Central memory CD4-positive, alpha-beta T cell (primary cell): ENCODE measurements at places on chromosomes 5 and 9.

- no peak for DNase-seq
These were observed 548.9 kb downstream of the IRX1 start for GRCh38 chr5:4144411-4145007.

- DNase-seq = no peak
These were observed 54.9 kb upstream of the BOD1 start for GRCh38 chr5:173671121-173671949.

- no peak for DNase-seq
These were observed 53.1 kb upstream of the GRIN3A start for GRCh38 chr9:101791533-101791932.

DNA sequence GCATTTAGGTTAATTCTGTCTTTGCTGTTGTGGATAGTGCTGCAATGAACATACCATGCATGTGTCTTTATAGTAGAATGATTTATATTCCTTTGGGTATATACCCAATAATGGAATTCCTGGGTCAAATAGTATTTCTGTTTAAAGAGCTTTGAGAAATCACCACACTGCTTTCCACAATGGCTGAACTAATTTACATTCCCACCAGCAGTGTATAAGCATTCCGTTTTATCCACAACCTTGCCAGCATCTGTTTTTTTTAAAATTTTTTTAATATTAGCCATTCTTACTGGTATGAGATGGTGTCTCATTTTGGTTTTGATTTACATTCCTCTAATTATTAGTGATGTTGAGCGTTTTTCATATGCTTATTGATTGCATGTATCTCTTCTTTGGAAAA is 15.5 kb upstream of the TARS1 start:
- no peak for DNase-seq

GRCh38 chr5:106877881-106878280 is 792.9 kb downstream of the EFNA5 start:
- DNase-seq = no peak

DNA sequence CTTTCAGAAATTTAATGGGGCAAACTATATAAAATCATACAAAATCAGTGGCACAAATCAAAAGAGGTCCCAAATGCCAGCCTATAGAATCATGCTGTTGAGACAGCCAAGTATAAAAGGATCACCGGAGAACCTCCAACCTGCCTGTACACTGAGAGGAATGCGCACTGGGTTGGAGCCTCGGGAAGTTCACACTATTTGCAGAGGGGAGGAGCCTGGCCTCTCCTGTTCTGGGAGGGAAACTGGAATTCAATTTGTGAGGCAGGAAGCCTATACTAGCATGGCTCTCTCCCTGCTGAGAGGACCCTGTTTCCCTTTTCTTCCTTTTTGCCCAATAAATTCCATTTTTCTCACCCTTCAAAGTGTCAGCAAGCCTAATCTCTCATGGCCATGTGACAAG is 406.0 kb downstream of the HINT1 start:
- no peak for DNase-seq

- no peak for DNase-seq
These were observed 1.4 kb downstream of the AKNA start for GRCh38 chr9:114386361-114386885.

DNA sequence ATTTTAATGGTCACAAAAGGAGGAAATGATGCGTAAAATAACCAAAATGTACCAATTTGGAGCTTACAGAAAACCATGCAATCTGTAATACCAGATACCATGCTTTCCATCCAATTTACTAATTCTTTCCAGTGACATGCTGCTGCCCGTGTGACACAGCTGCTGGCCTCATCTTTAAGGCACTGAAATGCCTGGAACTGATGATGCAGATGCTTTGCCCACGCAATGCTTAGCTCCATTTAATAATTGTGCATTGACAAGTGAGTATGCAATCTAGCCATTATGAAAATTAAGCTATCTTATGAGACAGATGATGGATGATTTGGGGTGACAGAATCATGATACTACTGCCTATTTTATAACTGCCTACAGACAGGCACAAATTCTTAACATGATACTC is 169.2 kb upstream of the CTNND2 start:
- DNase-seq = no peak

GRCh38 chr5:75601567-75601966 is 9.7 kb upstream of the ANKDD1B start:
- DNase-seq = no peak

- DNase-seq = no peak
These were observed 63.4 kb upstream of the SREK1 start for GRCh38 chr5:66080664-66081063.

GRCh38 chr9:135076143-135076875 is 11.2 kb upstream of the OLFM1 start:
- DNase-seq = no peak

DNA sequence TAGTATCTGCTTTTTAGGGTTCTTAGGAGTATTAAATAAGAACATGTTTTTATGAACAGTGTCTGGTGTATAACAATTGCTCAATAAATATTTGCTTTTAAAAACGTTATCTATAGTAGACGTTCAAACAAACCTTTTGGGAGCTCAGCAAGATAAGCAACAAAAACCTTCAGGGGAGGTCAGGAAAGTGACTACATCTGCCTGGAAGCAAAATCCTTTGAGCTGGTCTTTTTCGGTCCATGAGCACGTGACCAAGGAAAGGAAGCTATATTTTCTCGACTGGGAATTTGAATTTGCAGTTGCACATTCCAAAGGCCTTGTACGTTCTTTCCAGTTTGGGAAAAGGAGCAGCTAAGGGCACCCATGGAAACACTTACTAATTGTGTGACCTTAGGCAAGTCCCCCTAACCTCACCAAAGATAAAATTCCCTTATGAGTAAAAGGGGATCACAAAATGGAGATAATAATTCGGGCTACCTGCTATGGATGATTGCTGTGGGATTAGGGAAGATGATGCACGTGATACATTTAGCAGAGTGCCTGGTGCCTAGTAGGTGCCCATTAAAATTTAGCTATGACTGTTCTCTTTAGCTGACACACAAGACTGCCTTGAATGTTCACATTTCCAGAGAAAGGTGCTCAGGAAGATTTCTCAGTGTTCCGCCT is 45.4 kb downstream of the PTTG1 start:
- no peak for DNase-seq
